ENCODE measurements at places on chromosomes 5 and 9.

- no peak for DNase-seq
These were observed 4.5 kb upstream of the NDST1 start for GRCh38 chr5:150503386-150503785.

DNA sequence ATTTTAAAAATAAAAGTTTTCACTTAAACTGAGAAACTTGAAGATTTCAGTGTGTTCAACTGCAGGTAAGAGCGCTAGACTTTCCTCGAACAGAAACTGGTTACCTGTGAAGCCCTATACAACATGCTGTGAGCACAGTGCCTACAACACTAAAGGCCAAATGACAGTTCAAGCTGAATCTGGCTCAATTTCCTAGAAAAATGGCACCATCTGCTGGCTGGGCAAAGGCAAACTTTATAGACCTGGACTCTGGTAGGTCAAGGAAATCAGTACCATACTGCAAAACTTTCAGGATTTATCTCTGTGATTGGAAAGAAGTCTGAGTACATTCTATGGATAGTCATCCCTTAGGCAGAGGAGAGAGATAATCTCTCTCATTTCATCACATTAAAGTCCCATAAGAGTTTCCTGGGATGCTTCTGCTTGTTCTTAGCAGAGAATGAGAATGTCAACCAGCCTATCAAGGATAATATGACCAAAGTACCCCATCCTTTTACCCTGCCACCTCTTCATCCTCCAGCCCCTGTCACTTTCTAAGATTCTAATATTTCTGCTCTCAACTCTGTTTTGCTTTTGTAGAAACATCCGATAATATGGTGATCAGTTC lies 31.8 kb upstream of the FOXB2 start:
- DNase-seq = no peak

GRCh38 chr5:96094904-96095303 lies 133.3 kb upstream of the ELL2 start:
- no peak for DNase-seq

DNA sequence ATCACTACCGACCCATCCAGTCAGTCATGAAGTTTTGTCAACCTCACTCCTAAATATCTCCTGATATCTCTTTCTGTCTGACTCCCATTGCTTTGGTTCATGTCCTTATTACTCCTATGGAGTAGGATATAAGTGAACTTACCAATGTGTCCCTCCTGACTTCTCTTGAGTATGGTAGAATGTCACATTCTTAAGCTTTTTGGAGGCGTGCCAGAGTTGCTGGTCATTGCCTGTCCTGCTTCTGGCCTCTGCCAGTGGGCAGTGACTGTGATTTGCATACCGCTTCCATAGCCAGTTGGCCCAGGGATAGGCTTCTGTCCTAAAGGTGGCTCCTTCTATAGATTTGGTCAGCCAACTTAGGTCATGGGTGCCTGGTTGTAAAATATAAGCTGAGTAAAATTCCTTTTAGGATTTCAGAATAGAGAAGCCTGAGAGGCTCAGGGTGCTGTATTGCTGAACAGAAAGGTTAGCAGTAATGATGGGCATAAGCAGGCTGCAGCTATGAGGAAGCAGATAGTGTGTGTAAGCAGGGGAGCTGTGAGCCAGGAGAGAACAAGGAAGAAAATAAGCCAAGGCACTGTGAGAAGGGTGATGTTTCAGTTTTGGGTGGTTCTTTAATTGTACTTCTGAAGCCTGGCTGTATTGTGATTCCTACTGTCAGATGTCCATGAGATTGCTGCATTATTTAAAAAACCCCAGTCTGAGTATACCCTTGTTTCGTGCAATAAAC lies 16.1 kb upstream of the MARCHF3 start:
- DNase-seq = no peak

DNA sequence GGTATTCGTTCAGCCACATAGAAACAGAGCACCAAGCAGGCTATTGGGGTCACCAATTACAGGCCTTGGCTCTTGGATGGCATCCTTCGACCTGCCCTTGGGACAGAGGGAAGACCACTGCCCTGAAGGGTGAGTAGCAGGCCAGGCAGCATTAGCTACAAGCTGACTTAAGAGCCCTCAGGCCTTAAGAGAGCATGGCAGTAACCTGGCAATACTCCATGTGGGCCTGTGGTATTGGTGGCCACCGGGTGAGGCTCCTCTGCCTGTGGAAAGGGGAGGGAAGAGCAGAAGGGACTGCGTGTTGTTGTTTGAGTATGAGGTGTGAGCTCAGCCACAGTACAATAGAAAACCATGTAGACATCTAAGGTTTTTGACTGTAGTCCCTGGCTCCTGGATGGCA lies 170.6 kb downstream of the MCTP1 start:
- no peak for DNase-seq

GRCh38 chr9:11871852-11872251 lies 821.3 kb upstream of the TYRP1 start:
- no peak for DNase-seq

DNA sequence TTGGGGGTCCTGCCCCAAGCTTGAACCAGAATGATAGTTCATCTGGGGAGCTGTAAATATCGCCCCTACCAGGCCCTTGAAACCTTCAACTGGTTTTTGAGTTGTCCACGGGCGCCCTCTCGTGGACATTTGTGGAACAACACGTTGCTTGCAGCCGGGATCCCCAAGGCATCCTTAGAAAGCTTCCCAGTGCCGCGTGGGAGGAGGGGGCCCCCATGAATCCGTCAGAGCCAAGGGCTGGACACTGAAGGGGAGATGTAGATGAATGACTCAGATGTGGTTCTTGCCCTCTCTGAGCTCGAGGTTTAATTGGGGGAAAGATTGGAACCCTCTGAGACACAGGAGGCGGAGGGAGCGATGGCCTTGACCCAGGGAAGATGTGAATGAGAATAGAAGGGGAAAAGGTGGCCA lies 31.8 kb upstream of the ORM1 start:
- DNase-seq = peak; percentile 90

DNA sequence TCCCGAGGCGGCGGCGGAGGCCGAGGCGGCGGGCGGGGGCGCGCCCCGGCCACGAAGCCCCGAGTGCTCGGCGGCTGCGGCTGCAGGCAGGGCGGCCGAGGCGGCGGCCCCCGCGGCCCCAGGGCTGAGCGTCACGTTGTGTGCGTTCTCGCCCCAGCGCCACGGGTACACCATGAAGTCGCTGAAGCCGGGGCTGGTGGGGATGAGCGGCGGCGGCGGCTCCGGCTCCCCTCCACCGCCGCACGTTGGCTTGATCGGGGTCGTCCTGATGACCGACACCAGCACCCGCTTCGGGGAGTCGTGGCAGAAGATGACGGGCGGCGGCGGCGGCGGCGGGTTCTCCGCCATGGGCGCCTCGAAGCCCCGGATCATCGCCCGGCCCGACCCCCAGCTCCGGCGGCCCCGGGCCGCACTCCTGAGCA lies 498 bp downstream of the ZNF367 start:
- no peak for DNase-seq

DNA sequence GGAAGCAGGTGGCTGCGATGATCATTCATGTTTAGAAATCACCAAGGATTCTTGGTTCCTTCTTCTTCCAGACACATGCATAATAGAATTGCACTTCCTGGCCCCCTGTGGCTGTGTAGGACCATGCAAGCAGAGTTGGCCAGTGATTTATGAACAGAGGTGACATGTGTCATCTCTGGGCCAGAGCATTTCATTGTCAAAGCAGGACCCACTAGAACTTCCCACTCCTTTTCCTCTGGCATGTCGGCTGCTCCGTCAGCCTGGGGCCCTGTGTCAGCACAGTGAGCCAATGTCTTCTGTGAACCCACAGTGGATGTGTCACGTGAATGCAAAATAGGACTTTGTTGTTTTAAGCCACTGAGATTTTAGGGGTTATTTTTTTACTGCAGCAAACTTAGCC lies 59.2 kb downstream of the HSD17B3 start:
- DNase-seq = no peak

GRCh38 chr5:125595095-125595494 lies 828.1 kb upstream of the GRAMD2B start:
- DNase-seq = peak; percentile 65

DNA sequence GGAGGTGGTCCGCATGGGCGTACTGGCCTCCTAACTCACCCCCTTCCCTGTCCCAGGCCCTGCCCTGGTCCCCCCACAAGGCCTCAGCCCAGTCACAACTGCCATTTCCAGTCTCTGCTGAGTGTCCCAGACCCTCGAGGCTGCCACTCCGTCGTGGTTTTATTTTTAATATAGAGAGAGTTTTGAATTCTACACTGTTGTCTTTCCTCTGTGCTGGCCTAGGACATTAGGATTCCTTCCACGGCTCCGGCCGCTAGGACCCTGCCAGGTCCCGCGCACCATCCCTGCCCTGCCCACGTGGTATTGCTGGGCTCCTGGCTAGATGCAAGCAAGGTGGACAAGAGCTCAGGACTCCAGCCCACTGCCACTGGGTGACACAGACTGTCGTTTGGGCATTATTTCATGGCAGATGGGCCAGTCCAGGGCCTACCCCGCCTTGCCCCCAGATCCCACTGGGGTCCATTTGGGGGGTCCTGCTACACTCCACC lies 53.3 kb downstream of the SAR1B start:
- DNase-seq = no peak

DNA sequence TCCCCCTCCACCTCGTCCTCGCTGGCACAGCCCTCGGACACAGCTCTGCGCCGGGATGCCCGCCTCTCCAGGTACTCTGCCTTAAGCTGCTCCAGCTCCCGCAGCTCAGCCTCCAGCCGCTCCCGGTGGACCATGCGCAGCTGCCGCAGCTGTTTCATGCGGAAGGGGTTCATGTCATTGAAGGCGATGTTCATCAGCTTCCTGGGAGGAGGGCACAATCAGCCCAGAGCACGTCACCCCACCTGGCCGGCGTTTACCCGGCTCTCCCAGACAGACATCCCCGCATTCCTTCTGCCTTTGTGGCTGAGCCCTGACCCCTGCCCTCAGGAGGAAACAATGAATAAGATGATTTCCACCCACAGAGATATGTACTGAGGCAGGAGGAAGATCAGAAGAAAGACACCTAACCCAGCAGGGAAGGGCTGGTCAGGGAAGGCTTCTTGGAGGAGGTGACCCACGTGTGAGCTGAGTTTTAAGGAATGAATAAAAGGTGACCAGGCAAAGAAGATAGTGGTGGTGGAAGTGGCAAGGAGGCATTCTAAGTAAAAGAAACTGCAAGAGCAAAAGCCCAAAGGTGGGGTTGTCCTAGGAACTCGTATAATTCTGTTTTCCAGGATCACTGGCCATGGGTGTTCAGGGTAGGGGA lies 7.1 kb upstream of the CORO2A start:
- DNase-seq = no peak

DNA sequence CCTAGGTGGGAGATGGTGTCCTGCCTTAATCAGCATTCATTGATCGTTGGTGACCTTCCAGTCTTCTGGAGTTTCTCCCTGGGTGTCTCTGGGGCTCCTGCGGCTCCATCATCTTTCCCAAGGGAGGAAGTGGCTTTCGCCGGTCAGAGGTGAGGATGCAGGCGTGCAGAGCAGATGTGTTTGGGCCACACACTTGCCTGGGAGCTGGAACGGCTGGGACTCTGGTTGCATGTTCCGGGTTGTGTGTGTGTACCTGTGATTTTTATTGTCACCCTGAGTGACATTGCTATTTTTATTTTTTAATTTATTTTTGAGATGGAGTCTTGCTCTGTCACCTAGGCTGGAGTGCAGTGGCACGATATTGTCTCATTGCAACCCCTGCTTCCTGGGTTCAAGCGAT lies 9.6 kb downstream of the HMCN2 start:
- no peak for DNase-seq

DNA sequence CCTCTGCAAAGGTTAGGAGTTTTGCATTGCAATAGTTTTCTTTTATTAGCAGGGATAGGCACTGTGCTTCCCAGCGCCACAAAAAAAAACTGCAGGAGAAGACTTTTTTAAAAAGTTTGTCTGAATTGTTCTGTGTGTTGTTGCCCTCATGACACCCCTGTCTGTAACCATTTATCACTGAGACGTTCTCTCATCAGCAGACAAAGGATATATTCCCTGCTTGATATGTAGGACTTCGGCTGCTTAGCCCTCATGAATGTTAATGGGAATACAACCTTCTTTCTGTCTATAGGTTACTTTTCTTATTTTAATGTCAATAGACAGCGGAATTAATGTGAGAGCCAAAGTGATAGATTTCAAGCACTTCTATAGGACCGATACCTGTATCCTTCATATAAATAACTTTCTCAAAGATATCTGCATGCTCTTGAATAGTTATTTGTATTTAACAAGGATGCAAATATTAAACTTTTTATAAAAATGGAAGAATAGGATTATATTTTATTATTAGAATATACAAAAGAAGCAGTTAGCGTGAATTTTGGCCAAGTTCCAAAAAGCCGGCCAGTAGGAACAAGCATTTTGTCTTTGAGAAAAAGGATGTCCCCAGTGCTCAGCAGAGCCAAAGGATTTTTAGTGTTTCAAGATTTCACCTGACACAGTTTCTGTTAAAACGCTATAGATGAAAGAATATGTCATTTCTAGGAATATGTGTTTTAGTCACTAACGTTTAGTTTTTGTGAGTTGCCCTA lies 1.5 kb upstream of the LYSMD3 start:
- DNase-seq = no peak

DNA sequence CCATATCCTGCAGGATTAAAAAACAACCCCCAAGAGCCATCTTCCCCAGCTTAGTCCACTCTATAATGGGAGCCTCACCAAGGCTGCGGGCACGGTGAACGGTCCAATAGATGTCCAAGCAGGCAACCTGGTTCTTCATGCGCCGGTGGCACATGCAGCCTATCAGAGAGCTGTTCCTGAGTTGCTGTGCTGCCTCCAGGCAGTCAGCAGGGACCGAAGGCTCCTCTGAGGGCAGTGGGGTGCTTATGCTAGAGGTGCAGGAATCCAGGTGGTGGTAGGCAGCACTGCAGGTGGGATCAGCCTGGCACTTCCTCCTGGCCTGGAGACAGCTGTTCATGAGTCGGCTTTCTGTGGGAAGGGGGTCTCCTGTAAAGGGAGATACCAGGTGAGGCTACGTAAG lies 10.2 kb downstream of the GFRA3 start:
- DNase-seq = no peak

DNA sequence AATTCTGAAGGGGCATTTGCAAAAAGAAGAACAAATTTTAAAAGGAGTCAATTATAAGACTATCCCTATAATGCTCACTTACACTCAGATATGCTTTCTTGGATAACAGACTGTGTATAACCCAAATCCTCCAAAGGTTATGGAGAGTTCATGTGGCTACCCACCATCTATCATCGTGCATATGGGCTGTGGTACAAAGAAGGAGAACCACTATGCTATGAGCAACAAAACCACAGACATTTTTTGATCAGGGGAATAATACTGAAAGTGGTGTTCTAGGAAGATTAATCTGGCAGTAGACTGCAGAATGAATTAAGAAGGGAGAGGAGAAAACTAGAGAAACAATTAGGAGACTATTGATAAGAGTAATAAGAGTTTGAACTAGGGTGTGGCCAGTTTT lies 16.8 kb downstream of the NR3C1 start:
- DNase-seq = no peak

- DNase-seq = no peak
These were observed 116.5 kb downstream of the SLC1A3 start for GRCh38 chr5:36722900-36723299.

GRCh38 chr5:179127136-179128040 lies 67.2 kb downstream of the ZNF354C start:
- DNase-seq = peak; percentile 16

- no peak for DNase-seq
These were observed 44.5 kb downstream of the ZNF608 start for GRCh38 chr5:124701873-124702425.
